ENCODE measurements at places on chromosomes 2 and 18.

DNA sequence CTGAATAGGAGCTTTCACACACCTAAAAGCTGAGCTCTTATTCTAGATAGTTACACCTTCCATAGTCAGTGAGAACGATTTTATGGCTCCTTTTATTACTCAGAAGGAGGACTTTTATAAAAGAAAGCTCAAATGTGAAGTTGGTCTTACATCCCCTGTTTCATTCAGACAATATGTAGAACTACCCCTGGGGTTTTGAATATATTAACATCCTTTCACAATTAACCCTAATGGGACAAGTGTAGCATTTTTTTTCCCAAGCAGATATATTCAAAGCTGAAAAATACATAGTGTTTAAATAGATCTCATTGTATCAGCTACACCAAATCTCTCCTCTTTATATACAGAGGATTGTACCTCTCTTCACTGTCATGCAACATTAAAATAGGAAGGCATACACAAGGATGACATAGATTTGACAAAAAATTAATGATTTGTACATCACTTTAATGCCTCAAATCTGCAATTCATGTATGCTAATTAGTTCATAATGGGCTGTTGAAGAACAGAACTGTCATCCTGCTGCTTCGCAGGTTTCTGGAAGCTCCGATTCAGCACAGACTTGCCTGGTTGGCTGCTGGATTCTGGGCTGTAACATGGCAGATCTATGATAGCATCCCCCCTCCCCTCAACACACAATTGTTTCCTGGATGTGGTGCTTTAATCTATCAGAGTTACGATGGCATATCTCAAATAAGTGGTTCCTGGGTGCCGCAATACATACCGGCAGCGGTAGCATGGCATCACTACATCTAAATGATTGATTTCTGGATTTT lies 129.7 kb upstream of the PARD3B start:
- no peak for DNase-seq

- peak; percentile 29 for DNase-seq
These were observed 869.4 kb upstream of the ID2 start for GRCh38 chr2:7812231-7812995.

DNA sequence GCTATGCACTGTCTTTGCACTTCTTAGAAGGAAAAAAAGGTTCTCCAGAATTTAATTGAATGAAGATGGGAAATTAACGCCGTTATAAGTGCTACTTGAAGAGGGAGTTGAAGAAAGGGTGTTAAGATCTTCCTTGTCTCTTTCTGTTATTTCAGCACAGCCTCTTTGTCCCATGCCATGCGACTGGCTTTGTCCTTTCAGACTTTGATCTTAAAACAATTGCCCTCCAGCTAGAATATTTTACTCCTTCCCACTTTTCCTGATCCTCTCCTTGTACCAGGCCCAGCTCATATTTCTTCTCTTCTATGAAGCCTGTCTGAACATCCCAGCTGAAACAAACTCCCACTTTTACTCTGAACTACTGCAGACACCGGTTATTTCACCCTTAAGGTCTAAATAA lies 51.4 kb downstream of the RAB27B start:
- DNase-seq: no peak

DNA sequence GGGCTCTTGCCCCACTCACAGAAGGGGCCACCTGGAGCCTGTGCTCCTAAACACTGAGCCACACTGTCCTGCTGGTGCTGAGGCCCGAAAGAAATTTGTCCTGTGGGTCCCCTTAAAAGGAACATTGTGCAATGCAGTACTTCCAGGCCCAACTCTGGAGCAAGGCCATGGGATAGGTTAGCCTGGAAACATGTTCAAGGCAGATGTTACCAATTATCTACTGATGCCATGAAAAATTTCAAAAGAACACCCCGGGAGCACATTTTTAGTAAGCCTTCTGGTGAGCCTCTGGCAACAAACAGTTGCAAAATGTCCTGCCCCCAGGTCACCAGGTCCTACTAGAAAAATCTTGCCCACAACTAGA lies 12.3 kb upstream of the PTMA start:
- DNase-seq: no peak

DNA sequence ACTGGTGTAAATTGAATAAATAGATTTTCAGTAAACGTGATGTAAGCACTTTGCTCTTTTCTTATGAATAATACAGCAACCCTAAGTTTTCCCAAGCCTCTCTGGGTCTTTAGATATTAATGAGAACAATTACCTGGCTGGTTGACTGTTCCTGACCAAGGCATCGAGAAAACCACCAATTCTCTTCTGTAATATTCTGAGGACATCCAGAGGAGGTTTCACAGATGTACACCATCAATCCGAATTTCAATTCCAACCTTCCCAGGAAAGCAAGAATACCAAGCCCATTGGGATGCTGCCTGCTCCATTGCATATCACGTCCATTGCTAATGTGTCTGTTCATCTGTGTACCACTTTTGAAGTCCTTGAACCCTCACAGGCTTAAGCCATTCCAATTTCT lies 571.8 kb downstream of the NUP35 start:
- no peak for DNase-seq
